Left colon (tissue), 2 donors: ENCODE measurements at places on chromosomes 3 and 15.

DNA sequence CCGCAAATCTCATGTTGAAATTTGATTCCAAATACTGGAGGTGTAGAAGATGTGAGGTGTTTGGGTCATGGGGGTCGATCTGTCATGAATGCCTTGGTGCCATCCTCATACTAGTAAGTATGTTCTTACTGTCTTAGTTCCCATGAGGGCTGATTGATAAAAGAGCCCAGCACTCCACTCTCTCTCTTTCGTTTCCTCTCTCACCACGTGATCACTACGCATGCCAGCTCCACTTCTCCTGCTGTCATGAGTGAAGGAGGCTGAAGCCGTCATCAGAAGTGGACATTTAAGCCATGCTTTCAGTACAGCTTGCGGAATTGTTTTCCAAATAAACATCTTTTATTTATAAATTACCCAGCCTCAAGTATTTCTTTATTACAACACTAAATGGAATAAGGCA, 6.1 kb downstream of the OR5H15 start:
- no peak for DNase-seq

DNA sequence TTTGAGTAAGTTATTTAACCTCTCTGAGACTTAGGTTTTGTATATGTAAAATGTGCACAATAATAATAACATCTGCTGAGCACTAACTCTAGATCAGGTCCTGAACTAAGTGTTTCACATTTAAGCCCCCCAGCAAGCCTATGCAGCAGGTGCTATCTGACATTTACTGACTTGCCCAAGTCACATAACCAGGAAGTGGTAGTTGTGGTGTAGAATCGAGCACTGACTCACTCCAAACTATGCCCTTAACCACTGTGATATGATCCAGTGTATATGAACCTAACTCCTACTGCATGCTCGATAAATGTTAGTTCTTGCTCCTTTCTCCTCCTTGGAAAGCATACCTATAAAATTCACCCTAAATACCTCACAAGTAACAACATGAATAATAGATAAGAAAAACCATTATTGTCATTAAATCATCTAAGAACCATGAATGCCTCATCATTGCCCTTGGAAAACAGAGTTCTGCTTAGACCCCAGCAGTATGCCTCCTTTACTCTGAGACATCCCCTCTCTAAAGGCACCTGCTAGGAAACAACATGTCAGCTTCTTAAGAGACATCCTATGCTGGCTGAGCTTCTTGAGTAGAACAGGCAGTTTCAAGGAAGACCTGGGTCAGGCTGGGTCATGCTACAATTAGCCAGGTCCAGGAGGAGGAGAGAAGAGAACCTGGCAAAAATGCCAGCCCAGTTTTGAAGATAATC, 3.0 kb upstream of the SHC4 start:
- no peak for DNase-seq

DNA sequence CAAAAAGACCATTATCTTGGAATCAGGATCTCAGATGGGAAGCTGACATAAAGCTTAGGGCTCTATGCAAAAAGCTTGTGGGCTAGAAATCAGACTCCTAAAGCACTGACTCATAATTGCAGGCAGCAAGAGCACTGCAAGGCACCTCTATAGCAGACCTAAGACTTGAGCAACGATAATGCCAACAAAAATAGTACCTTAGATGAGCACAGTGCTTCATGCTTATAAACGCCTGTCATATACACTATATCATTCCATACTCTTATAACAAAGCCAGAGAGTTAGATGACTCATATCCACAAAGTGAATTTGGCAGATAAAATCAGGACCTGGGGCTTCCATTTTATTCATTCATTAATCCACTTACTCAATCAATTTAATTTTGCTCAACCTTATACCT, 560.8 kb downstream of the MCTP2 start:
- DNase-seq = no peak

GRCh38 chr3:198079771-198080520, 119.9 kb downstream of the LMLN start:
- no peak for DNase-seq

DNA sequence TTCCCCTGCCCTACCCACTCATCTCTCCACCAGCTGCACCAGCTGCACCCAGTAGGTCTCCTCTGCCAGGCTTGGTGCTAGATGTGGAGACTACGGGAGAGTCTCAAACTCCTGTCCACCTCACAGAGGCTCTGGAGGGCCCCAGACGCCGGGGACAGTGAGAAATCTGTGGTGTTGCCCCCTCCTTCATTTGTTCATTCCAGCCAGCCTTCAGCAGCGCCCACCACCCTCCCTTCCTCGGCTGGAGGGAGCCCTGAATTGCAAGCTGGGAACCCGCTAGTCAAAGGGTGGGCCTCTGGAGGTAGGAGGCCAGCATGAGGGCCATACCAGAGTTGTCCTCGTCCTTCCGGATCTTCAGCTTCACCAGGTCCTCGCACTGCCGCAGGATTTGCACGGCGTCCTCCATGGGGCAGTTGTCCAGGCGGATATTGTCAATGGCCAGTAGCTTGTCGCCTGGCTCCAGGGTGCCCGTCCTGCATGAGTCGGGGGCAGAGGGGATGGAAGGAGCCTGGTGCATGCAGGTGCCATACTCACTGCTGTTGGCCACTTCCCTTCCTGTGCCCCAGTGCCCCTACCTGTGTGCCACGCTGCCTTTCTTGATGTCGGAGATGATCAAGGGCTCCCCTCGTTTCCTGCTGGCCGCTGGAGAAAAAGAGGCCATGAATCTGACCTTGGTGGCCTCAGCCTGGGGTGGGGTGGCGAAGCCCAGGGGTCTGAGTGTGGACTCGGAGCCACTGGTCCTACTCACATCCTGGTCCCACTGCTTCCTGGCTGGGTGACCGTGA, 29.1 kb downstream of the GRIP2 start:
- DNase-seq = peak; percentile 23

DNA sequence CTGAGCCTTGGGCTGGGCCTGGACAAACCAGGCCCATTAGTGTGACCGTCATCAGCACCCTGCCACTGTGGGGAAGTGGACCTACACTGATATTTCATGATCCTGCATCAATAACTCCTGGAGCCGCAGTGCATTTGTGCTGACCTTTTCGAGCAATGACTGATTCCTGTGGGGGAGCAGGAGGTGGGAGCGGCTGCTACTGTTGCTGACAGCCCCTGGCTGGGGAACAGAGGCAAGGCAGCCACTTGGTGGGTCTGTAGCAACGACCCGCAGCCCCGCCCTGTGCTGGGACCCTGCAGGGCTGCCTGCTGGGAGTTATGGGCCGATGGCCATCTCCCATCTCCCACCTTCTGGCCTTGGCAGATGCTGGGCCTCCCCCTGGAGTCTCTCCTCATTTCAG, 42.1 kb downstream of the CCDC33 start:
- DNase-seq = no peak

DNA sequence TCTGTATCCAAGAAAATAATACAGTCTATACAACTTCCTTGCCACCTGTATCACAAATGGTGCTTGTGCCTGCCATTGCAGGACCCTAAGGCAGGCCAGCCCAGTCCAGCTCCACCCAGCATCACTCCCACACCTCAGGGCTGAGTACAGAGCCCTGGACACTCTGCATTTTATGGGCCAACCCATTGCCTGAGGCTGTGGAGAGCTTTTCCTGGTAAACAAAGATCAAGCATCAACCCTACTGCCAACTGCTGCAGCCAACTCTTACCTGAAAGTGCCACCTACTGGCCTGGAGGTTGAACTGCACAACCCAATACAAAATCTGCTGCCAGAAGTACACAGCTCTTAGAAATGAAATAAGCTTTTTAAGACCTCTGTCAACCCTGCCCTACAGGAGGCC, 1082.2 kb downstream of the NAALADL2 start:
- no peak for DNase-seq

GRCh38 chr3:116863822-116864589, 154.4 kb downstream of the TUSC7 start:
- DNase-seq = no peak

- no peak for DNase-seq
Measured at GRCh38 chr3:123528130-123528529, 56.7 kb downstream of the HACD2 start.

DNA sequence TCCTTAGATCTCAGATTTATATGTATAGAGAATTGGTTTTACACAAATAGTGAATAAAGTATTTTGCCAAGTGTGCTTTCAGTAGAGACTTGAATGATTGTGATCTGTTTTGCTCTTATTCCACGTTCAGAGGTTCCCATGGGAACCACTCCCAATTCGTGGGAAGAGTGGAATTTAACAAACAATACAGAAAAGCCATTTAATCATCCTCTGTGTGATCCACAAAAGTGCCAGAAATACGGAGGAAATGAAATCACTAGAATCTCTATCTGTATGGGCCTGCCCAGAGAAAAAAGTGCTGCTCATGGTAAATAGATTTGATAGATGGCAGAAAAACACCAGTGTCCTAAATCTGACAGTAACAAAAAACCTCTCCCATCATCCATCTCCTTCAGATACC, 56.0 kb downstream of the CNTN4 start:
- DNase-seq = no peak

- DNase-seq = no peak
Measured at GRCh38 chr3:5116538-5116937, 5.6 kb upstream of the ARL8B start.

- DNase-seq = no peak
Measured at GRCh38 chr3:187996609-187997008, 157.3 kb upstream of the LPP start.

- DNase-seq = no peak
Measured at GRCh38 chr3:23344886-23345285, 141.8 kb downstream of the UBE2E2 start.

- DNase-seq = no peak
Measured at GRCh38 chr3:14295037-14295436, 107.4 kb upstream of the SLC6A6 start.

DNA sequence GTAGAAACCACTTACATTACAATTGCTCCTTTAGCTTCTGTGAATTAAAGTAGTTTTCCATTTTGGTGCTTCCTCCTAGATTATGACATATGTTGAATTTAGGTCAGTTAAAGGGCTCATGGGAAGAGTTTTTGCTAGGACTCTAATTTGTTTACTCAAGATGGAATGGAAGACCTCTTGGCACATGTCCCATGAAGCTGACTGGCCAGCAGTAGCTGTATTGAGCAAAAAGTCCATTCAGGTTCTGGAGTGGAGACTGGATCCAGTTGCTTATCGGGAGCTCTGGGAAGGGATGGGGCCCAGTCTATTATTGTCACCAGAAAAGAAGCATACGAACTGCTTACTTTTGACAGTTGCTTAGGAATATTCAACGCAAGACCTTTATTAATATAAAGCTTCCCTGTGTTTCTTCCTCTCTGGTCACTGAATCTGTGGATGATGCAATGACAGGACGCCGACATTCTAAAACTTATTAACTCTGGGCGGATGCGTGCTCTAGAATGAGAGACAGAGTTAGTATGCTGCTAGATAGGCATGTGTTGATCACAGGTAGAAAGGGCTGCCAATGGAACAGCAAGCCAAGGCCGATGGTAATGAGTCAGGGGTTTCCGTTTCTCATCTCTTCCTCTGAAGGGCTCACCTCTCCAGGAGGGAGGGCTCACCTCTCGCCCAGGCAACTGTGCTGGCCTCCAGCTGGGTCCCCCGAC, 155.8 kb downstream of the NR1D2 start:
- DNase-seq = no peak

- no peak for DNase-seq
Measured at GRCh38 chr3:50050361-50050760, 38.4 kb upstream of the RBM5 start.

DNA sequence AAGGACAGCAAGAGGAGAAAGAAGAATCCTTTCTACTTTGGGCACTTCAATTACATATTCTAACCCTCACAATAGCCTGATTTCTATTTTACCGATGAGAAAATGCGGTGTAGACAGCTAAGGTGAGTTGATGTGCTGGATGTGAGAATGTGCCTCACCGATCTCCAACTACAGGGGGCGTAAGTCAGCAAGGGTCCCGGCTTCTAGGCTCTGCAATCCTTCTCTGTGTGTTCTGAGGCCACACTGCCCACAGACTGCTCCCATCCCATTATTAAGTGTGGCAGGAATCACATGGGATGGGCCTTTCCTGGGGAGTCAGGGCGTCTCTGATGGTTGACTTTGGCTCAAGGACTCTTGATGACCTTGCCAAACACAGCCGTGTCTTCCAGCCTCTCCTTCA, 23.6 kb upstream of the RPL35A start:
- DNase-seq = no peak

- DNase-seq = no peak
Measured at GRCh38 chr3:39982665-39983357, 173.4 kb downstream of the MYRIP start.
